ENCODE measurements at places on chromosomes 3 and 15. TPM values are rescaled to one million over a fixed set of nuclear protein-coding genes. Genes with fewer than 3 reads are reported as not detected.

Gene BFSP2
- total RNA-seq, result not detected

Gene MME
- 1.7 TPM for total RNA-seq

Gene SLC35G2
- 0.21 TPM for total RNA-seq

Gene MYO5C
- total RNA-seq, result 1.2 TPM

Gene IQCF5
- not detected for total RNA-seq

Gene TM6SF1
- 5.6 TPM for total RNA-seq

Measured in mononuclear cell (primary cell).